ENCODE measurements at places on chromosomes 4 and X.
A peak's percentile ranks its signal among the peaks of the same experiment; 100 is the strongest.

- DNase-seq = no peak
Measured at GRCh38 chrX:53711436-53711835, 24.9 kb upstream of the HUWE1 start.

GRCh38 chrX:32183066-32183465 lies 1028.3 kb downstream of the DMD start:
- no peak for DNase-seq

- no peak for DNase-seq
Measured at GRCh38 chr4:65653740-65654361, 16.4 kb downstream of the EPHA5 start.

GRCh38 chr4:157080605-157081004 lies 4.7 kb downstream of the GLRB start:
- DNase-seq = no peak

GRCh38 chrX:47098338-47099094 lies 20.3 kb downstream of the RGN start:
- DNase-seq = no peak

- no peak for DNase-seq
Measured at GRCh38 chr4:158599765-158600498, 71.8 kb downstream of the C4orf46 start.

GRCh38 chrX:7092543-7092942 lies 55.0 kb upstream of the STS start:
- no peak for DNase-seq

DNA sequence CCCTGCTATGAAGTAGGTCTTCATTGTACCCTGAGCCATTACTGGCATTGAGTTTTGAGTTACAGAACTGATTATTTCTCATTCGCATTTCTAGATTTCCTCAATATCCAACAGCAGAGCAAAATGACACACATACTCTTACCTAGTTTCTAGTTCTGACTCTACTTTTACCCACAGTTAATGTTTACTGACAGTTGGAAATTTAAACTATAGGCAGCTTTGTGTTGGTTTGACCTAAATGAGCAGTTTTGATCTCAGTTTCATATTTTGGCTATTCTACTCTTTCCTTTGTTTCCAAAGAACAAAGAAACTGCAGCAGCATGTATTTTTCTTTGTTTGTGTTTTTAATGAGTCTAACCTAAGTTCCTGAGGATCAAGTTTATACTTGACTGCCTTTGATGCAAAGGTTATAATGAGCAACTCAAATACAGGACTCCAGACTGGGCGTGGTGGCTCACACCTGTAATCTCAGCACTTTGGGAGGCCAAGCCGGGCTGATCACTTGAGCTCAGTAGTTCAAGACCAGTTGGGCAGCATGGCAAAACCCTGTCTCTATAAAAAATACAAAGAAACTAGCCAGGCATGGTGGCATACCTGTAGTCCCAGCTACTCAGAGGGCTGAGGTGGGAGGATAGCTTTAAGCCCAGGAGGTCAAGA lies 30.4 kb downstream of the TXK start:
- DNase-seq = no peak

GRCh38 chrX:8284131-8284530 lies 113.1 kb upstream of the VCX2 start:
- DNase-seq = no peak

- peak; percentile 35 for DNase-seq
Measured at GRCh38 chrX:154714925-154715324, 36.0 kb downstream of the GAB3 start.

- DNase-seq = no peak
Measured at GRCh38 chr4:54607067-54607466, 50.7 kb upstream of the KIT start.

DNA sequence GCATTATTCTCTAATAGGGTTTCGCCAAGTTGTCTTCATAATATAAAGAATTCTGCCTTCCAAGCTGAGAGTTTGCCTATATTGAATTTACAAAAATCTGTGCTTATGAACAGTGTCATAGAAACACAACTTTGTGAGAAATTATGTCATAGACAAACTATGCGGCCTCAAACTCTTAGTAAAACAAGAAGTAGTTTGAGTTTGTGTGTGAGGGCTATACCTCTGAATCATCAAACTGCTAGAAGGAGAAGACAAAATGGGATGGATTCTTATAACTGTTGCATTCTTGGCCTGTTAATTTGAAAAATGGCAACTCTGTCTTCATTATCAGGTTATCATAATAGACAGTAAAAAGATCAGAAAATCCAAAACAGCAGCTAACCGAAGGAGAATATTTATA lies 46.1 kb upstream of the NAP1L5 start:
- DNase-seq = no peak

DNA sequence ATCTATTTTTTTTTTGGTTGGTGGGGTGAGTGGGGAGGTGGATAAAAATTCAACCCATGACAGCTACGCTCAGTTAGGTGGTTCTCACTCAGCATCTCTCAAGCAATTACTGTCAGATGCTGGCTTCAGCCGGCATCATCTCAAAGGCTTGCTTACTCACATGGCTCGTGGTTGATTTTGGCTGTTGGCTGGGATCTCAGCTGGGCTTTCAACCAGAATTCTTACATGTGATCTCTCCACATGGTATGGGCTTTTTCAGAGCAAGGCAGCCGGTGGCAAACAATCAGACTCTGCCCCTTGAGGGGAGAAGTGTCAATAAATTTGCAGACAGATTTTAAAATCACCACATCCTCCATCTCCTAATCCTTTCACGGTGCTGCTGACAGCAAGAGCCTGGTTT lies 47.2 kb downstream of the SLC34A2 start:
- DNase-seq = no peak

- DNase-seq = no peak
Measured at GRCh38 chr4:109590905-109591304, 30.9 kb downstream of the MCUB start.

GRCh38 chr4:56217343-56217890 lies 169.9 kb downstream of the AASDH start:
- DNase-seq = no peak

GRCh38 chr4:10063544-10064300 lies 42.4 kb upstream of the SLC2A9 start:
- DNase-seq = peak; percentile 8

GRCh38 chr4:82705928-82706300 lies 92.7 kb downstream of the SCD5 start:
- DNase-seq = no peak

- no peak for DNase-seq
Measured at GRCh38 chrX:24002167-24002566, 24.8 kb downstream of the KLHL15 start.

GRCh38 chr4:144450526-144450925 lies 195.4 kb upstream of the HHIP start:
- no peak for DNase-seq

- DNase-seq = no peak
Measured at GRCh38 chr4:86483773-86484172, 110.3 kb upstream of the PTPN13 start.

- DNase-seq = no peak
Measured at GRCh38 chrX:131894995-131895394, 128.1 kb upstream of the STK26 start.

- DNase-seq = no peak
Measured at GRCh38 chrX:112577146-112577545, 102.6 kb downstream of the LHFPL1 start.

DNA sequence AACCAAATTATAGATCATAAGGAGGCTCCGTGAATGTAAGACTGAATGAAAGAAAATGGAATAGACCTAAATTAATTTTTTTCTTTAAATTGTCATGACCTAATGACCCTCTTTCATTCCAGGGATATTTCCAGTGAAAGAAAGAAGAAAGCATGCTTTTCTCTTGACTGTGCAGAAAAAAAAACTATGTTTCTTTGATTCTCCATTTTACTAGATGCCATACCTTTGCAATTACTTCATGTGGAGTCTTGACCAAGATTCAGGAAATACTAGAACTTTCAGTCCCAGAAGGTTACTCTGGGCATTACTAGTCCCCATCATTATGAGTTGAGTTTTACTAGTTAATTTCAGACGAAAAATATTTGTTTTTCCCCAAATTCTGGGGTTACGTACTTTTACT lies 6.4 kb upstream of the COMMD8 start:
- no peak for DNase-seq

DNA sequence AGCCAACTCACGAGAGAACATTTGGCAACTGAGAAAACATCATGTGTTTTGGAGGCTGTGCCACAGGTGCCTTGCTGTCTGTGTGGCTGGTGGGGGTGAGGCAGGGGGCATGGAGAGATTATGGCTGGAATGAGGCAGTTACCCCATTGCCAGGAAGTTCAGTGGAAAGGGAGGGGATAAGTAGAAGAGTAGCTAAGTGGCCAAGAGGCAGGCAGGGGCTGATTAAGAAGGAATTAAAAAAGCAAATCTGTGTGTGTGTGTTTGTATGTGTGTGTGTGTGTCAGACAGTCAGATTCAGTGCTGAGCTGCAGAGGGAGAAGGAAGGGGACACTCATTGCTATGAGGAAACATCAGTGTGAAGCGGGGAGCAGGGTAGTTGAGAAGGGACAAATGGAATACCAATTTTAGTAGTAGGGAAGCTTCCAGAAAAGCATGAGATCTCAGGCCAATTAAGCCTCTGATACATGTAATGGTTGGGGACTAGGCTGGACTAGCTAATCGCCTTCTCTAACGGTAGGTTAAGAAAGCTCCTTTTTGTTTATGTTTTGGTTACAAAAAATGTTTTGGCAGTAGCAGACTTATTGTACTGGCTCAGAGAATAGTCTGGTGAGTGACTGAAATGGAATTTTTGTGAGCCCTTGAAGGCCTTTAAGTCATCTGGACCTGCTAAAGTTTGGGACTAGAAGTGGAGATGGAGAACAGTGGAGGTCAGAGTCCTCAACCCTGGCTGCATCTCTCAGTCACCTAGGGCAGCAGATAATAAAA lies 18.5 kb downstream of the TMEM164 start:
- no peak for DNase-seq

GRCh38 chr4:77582711-77583110 lies 22.9 kb upstream of the CXCL13 start:
- DNase-seq = no peak

GRCh38 chr4:83609365-83609764 lies 73.5 kb downstream of the GPAT3 start:
- no peak for DNase-seq

GRCh38 chr4:22070256-22070655 lies 121.7 kb upstream of the KCNIP4 start:
- no peak for DNase-seq

DNA sequence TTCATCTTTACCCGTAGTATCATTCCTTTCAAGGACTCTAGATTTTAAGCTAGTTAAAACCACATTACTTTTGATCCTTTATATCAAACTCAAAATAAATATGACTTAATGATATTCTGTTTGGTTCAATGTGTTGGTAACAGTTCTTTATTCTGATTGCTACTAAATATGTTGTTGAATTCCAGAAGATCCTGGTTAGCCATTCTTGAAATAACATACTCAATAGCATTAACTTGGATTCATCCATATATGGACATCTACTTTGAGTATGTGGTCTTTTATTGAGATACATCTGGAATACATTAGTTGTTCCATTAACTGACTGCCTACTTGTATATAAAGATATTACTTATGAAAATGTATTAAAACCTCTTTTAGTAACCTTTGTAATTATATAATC lies 27.5 kb upstream of the PCDH18 start:
- DNase-seq = no peak

GRCh38 chr4:1998296-1998695 lies 10.5 kb downstream of the NELFA start:
- no peak for DNase-seq

- DNase-seq = peak; percentile 70
Measured at GRCh38 chr4:151484396-151485102, 75.6 kb downstream of the FHIP1A start.

- peak; percentile 65 for DNase-seq
Measured at GRCh38 chr4:87093443-87094123, 126.8 kb downstream of the KLHL8 start.

GRCh38 chr4:153817466-153817865 lies 28.6 kb upstream of the SFRP2 start:
- no peak for DNase-seq
